Stimulated activated CD4-positive, alpha-beta T cell treated with anti-CD3 and anti-CD28 coated beads, Interleukin-4, amount 100 ng/mL, for 48 hours (primary cell): ENCODE measurements at places on chromosomes 2 and 18.

DNA sequence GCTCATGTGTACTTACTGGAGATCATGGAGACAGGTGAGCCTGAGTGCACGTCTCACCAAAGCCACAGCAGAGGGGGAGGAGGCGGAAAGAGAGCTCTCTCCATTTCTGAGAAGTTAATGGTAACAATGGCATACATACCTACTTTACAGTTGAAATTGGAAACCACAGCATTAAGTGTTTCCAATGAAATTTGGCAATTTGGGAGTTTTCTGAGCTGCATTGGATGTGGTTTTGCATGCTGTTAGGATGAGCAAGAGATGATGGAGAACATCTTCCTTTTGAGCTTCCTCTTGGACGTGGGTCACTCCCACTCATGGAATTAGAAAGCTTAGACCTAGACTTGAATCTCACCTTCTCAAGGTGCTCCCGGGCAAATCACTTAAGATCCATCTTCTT lies 25.5 kb upstream of the IL37 start:
- DNase-seq: no peak

DNA sequence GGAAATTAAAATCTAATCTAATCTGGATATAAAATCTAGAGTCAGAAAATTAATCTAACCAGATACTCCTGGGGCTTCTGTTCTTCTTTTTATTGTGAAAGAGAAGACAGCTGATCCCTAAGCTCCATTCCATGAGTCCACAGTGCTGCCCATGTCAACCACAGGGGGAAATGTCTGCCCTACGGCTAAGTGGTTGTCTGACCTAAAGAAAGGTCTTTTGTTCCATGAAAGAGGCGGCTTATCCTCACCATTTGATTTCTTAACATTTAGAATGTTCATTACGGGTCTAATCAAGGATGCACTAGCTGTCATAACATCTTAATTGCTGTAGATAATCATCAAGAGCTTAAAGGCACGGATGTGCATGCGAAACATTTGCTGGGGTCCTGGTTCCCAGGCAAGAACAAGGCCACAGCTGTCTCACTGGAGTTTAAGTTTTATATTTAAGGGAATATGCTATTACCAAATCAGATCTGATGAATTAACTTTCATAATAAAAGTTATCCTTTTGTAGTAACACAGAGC lies 162.6 kb downstream of the PAX3 start:
- no peak for DNase-seq

DNA sequence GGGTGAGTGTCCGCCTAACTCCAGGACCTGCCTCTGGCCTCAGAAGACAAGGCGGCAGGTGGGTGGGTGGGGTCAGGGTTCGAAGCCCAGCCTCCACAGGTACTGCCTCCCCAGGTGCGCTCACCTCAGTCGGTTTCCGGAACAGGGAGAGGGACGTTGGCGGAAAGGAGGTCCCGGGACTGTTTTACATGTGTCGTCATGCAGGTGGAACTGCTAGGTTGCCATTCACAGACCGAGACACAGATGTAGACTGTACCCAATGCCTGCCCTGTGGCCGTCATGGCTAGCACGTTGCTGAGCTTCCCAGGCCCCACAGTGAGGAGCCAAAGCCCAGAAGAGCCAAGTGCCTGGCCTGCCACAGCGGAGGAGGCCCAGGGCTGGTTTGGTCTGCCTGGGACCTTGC lies 284.0 kb upstream of the HS6ST1 start:
- DNase-seq: no peak

GRCh38 chr2:21539685-21540084 lies 415.9 kb downstream of the TDRD15 start:
- DNase-seq: no peak

DNA sequence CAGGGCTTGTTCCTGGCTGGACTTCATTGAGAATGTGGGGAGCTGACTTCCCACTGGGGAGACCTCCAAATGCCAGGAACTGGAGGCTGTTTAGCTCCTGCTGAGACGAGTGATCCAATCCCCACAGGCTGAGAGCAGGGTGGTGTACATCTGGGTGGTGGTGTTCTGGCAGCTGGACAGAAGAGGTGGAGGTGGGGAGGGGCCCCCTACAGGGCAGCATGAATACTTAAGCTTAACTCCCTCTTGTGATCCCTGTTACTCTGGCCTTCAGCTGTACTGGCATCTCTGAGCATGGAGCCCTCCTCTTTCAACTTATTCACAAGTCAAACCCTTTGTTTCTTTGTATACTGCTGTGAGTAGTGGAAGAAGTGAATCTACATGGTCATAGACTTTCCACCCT lies 167.8 kb upstream of the LYPD1 start:
- DNase-seq: no peak
